ENCODE measurements at places on chromosomes 1 and 21.

DNA sequence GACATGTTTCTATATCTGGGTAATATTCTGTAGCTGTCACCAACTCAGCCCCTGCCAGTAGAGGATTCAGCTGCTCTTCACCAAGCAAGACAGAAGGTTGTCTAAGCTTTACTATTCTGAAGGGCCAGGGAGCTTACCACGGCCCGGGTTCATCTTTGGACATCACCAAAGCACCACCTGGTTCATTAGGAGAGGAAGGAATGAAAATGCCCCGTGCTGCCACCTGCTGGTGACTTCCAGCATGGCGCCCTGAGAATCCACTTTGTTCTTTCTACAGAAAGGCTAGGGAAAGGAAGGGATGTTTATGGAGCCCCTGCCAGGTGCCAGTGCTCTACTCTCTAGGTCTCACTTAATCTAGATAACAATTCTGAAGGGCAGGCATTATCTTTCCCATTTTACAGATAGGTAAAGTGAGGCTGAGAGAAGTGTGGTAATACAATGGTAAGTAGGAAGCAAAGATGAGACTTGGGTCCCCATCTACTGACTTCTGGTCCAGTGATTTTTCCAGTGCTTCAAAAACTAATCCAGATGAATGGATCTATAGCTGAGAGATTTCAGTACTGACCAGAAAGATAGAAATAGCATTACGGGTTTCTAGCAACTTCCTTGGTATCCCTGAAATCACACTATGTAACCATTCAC is 79.5 kb downstream of the BEND5 start:
- DNase-seq = peak; percentile 50

DNA sequence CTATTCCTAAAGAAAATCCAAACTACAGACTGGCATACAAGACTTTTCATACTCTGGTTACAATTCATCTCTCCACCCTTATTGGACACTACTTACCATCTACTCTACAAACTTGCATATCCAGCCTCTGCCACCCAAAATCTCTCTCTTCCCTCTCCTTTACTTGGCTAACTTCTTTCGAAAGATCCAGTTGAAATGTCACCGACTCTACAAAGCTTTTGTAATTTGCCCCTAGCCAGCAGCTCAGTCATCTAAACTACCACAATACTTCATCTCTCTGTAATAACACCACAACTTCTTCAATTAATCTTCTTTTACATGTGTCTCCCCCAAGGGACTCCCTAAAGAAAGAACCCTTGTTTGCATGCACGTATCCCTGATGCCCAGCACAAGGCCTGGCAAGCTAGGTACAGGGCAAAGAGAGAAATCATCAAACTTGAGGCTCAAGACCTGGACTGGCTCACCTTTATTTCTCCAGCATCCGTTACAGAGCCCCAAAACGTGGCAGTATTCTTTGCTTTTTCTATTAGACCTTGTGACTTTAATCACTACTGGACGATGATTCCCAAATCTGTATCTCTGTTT is 2.7 kb downstream of the ZBTB21 start:
- DNase-seq = no peak

GRCh38 chr1:225815526-225816178 is 5.7 kb downstream of the EPHX1 start:
- no peak for DNase-seq

DNA sequence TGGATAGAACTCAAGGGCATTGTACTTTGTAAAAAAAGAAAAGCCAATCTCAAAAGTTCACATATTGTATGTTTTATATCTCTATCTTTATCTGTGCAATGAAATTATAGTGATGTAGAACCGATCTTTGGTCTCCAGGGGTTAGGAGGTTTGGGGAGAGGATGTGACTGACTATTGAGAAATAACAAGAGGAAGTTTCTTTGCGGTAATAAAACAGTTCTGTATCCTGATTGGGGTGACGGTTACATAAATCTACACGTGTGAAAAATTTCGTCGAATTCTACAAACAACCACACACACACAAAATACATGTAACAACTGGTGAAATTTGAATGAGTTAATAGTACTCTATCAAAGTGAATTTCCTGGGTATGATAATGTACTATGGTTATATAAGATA is 10.6 kb upstream of the OR2T33 start:
- DNase-seq = no peak

GRCh38 chr1:7105269-7105668 is 320.0 kb downstream of the CAMTA1 start:
- no peak for DNase-seq

DNA sequence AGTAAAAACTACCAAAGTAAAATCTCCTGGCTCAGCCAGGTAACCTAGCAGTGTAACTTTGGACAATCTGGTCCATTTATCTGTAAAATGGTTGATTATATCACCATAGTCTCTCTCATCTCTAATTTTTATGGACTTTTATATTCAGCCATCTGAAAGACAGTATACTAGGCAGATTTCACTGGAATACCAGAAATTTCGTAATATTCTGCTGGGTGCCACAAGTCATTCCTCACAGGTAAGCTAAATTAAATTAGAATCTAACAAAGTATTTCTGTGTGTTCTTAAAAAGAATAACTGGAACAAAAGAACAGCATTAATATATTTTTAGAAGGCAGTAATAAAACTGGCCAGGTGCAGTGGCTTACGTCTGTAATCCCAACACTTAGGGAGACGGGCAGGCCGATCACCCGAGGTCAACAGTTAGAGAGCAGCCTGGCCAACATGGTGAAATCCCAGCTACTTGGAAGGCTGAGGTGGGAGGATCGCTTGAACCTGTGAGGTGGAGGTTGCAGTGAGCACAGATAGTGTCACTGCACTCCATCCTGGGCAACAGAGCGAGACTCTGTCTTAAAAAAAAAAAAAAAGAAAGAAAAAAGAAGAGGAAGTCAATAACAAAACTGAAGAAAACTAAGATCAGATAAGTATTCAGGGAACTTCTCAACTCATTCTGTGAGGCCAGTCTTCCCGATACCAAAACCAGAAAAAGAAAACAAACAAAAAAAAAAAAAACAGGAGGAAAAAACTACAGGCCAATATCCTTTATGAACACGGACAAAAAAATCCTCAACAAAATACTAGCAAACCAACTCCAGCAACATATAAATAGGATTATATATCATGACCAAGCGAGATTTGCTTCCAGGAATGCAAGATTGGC is 35.9 kb downstream of the PIK3R3 start:
- no peak for DNase-seq

GRCh38 chr1:11156441-11156840 is 32.7 kb upstream of the ANGPTL7 start:
- no peak for DNase-seq

Measured in stimulated activated CD4-positive, alpha-beta T cell treated with anti-CD3 and anti-CD28 coated beads, Interleukin-1b, Interleukin-23, amount 100 ng/mL, for 48 hours (primary cell).